Effector CD4-positive, alpha-beta T cell (primary cell): ENCODE measurements at places on chromosomes 4 and X.

GRCh38 chr4:6986072-6986780, 56.9 kb upstream of the TADA2B start:
- no peak for DNase-seq

- no peak for DNase-seq
Measured at GRCh38 chrX:142977128-142977914, 48.4 kb upstream of the SPANXN4 start.

GRCh38 chr4:122700178-122700725, 32.3 kb upstream of the BBS12 start:
- no peak for DNase-seq

- no peak for DNase-seq
Measured at GRCh38 chr4:46329118-46329976, 60.6 kb downstream of the GABRA2 start.

- no peak for DNase-seq
Measured at GRCh38 chrX:132809581-132809980, 148.8 kb downstream of the HS6ST2 start.

- no peak for DNase-seq
Measured at GRCh38 chr4:91990726-91991125, 313.0 kb upstream of the GRID2 start.

- DNase-seq: peak; percentile 97
Measured at GRCh38 chr4:118278473-118279274, 74.1 kb downstream of the PRSS12 start.
